ENCODE measurements at places on chromosomes 13 and 19. TPM values are rescaled to one million over a fixed set of nuclear protein-coding genes. Genes with fewer than 3 reads are reported as not detected.

The NALCN gene
- not detected for total RNA-seq

The CPT1C gene
- 1.9 TPM for total RNA-seq

The LGALS7 gene
- total RNA-seq = not detected

The ONECUT3 gene
- total RNA-seq = not detected

DNA sequence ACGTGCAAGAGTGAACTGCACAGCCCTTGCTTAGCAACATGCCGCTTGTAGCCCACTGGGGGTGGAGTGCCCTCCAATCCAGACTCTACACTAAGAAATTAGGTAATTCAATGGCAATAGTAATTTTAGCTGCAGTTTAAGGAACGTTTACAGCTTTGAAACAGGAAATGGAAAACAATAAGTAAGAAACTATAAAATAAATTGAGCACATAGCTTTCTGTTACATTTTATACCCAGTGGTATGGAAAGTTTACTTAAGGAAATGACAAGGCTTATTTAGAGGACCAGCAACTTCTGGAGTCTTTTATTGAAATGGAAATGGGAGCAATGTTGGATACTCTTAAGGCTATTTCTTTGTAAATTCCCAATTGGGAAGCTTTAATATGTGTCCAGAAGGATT, 373.2 kb downstream of the KCNRG start:
- H3K27ac ChIP-seq = no peak overlapping the region
- peaks cover 7% of the 10 kb centered on the region for H3K27me3 ChIP-seq
- no peak for DNase-seq

- H3K36me3 ChIP-seq = no peaks in the 10 kb centered on the region
- no peak for DNase-seq
- H3K4me3 ChIP-seq = no peak overlapping the region
- no peaks in the 10 kb centered on the region for H3K4me1 ChIP-seq
- peaks cover 2% of the 10 kb centered on the region for H3K27me3 ChIP-seq
- H3K27ac ChIP-seq = no peak overlapping the region
These were observed 181.5 kb downstream of the DNAJC3 start for GRCh38 chr13:95858286-95859075.

- H3K27me3 ChIP-seq = no peaks in the 10 kb centered on the region
- peaks cover 40% of the 10 kb centered on the region for H3K36me3 ChIP-seq
- H3K27ac ChIP-seq = no peak overlapping the region
- DNase-seq = no peak
- no peak overlapping the region for H3K4me3 ChIP-seq
These were observed 17.9 kb downstream of the ALG5 start for GRCh38 chr13:36981156-36981743.

DNA sequence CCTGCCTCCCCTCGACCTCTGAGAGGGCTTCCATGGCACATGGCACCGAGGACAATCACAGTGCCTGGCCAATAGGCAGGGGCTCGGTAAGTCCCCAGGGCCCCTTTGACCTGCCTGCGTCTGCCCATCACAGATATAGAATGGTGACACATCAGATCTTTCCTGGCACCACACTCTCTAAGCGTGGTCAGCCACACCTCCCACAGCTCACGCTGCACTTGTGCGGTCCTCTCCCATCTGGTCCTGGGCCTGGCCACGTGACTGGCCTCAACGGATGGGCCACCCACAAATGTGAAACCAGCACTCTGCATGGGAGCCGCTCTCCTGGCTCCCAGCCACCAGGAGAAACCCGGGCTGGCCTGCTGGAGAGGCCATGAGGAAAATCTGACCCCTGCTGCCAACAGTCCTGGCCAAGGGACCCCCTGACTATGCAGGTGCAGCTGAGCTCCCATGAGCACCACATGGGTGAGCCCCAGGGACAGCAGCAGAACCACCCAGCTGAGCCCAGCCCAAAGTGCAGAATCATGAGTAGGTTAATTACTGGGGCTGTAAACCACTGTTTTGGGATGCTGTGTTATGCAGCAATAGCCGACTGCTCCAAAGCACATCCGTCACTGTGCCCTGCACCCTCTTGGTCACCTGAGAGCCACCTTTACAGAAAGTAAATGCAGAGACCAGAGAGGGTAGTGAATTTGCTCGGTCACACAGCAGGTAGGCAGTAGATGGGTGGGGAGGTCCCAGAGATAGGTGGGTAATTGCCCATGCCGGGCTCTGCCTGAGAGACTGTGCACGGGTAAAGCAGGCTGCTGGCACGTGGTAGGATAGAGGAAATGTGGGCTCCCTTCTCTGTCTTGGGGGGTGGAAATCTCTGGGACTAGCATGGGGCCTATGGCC, 9.7 kb upstream of the MEF2B start:
- no peaks in the 10 kb centered on the region for H3K27me3 ChIP-seq
- no peak for DNase-seq
- no peaks in the 10 kb centered on the region for H3K4me1 ChIP-seq
- H3K4me3 ChIP-seq = no peak overlapping the region
- no peak overlapping the region for H3K27ac ChIP-seq

GRCh38 chr19:54572696-54573311, 786 bp upstream of the LILRA2 start:
- H3K27me3 ChIP-seq = peaks cover 27% of the 10 kb centered on the region
- H3K36me3 ChIP-seq = no peaks in the 10 kb centered on the region
- peaks cover 18% of the 10 kb centered on the region for H3K4me1 ChIP-seq

DNA sequence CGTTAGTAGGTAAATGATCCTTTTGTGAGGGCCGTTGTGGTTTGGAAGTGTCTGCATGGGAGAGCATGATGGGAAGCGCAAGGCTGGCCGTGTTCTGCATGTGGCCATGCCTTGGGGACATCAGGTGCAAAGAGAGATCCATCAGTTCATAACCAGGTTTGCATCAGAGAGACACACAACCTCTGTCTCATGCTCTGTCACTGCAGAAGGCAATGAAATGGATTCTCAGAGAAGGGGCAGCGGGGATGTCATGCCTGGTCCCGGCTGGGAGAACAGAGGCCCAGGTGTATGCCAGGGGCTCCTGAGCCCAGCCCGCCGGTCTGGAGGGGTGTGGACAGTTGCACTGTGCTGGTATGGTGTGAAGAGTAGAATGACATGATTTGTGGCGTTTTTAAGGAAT, 60.2 kb downstream of the GGACT start:
- no peaks in the 10 kb centered on the region for H3K36me3 ChIP-seq
- no peaks in the 10 kb centered on the region for H3K27me3 ChIP-seq
- no peaks in the 10 kb centered on the region for H3K4me1 ChIP-seq
- no peak overlapping the region for H3K27ac ChIP-seq

DNA sequence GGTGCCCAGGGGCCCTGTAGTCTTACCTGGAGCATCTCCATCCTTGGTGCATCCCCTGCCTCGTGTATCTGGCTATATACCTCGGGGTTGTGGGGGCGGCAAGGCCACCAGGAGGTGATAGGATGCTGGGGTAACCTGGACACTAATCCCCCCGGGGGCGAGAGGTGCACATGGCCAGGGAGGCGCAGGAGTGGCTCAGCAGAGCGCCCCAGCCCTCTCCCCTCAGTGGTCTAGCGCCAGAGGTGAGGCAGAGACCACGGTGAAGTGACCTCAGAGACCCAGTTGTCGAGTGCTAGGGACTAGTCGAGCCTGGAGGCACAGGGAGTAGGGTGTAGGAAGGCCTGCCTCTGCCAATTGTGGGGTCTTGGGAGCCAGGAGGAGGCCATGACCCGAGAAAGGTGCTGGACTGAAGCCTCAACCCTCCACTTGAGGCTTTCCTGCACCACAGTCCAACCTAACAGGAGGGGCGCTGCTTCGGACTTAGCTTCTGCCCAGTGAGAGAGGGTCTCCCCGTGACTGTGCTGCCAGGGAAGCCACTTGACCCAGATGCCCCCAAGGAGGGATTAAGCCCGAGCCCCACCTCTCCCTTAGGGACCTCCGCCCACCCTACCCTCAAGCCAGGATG, at the start of gene LHB:
Gene LHB (minus strand): TSS at position 51 of the 625 bp plus-strand sequence. CDS start 10 bp downstream, at position 41.
- peaks cover 38% of the 10 kb centered on the region for H3K4me1 ChIP-seq
- no peak within 1 kb of the TSS for H3K27ac ChIP-seq
- peak within 1 kb of the TSS; percentile 82 for H3K4me3 ChIP-seq
- peaks cover 11% of the 10 kb centered on the region for H3K36me3 ChIP-seq
- no peak for DNase-seq

- no peak overlapping the region for H3K27ac ChIP-seq
- no peaks in the 10 kb centered on the region for H3K27me3 ChIP-seq
- H3K4me1 ChIP-seq = no peaks in the 10 kb centered on the region
- no peak for DNase-seq
These were observed 138.1 kb downstream of the PTPRS start for GRCh38 chr19:5202553-5202952.

DNA sequence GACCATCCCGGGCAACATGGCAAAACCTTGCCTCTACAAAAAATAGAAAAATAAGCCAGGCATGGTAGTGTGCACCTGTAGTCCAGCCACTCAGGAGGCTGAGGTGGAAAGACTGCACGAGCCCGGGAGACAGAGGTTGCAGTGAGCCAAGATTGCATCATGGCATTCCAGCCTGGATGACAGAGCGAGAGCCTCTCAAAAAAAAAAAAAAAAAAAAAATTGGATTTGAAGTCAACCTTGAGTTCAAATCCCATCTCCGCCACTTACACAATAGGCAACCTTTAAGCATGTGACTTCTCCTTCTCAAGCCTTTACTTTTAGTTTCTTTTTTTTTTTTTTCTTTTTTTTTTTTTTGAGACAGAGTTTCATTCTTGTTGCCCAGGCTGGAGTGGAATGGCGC, 12.0 kb downstream of the KASH5 start:
- no peaks in the 10 kb centered on the region for H3K36me3 ChIP-seq
- H3K4me1 ChIP-seq = peaks cover 11% of the 10 kb centered on the region
- H3K27me3 ChIP-seq = peaks cover 9% of the 10 kb centered on the region
- no peak for DNase-seq

DNA sequence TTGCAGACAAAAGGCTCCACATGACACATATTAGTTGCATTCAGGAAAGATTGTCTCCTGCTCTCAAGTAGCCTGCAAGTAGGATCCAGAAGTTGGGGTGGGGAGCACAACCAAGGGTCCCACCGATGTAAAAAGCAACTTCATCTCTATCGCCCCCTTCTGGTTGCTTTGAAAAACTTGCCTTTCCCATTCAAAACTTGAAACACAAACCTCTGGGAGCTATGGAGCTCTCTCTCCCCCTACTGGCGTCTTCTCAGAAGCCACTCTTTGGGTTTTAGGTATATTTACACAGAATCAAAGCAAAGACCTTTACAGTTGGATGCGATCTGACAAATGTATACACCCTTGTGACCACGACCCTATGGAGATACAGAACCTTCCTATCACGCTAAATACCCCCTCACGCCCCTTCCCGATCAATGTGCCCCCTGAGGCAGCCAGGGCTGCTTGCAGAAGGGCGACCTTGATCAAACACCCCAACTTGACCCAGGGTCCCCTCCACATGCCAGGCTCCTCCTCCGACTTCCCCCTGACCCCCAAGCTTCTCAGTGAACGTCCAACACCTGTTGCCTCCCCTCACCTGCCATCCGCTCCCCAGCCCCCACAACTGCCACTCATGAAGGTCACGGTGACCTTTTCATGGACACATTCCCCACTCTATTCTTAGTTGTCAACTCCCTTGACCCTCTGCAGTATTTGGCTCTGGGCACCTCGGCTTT, 10.1 kb downstream of the NOSIP start:
- peak overlapping the region; percentile 99 for H3K27ac ChIP-seq
- peak; percentile 81 for DNase-seq
- peaks cover 72% of the 10 kb centered on the region for H3K4me1 ChIP-seq

DNA sequence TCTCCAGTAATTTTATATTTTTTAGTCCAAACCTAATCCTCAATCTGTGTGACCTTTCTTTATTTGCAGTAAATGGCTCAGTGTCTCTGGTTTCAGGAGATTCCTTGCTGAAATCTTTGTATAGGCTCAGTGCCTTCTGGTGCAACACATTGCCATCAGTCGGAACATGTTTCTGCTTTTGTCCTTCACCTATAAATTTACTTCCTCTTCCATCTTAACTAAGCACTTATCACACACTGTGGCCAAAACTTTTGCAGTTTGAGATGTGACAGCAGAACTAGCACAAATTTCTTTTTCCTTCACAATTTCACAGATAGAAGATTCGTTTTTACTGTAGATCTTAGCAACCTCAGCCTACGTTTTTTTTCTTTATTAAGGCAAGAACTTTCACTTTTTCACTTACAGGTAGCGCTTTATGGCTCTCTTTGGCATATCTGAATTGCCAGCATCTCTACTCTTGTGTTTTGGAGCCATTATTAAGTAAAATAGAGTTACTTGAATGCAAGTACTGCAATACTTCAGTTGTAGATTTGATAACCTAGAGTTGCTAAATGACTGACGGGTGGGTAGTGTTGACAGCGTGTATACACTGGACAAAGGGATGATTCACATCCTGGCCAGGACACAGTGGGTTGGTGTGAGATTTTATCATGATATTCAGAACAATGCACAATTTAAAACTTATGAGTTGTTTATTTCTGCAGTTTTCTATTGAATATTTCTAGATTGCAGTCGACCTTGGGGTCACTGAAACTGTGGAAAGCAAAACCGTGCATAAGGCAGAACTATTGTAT, 44.3 kb downstream of the NDFIP2 start:
- peaks cover 16% of the 10 kb centered on the region for H3K4me1 ChIP-seq
- no peak for DNase-seq
- H3K27ac ChIP-seq = no peak overlapping the region
- no peaks in the 10 kb centered on the region for H3K27me3 ChIP-seq
- H3K36me3 ChIP-seq = peaks cover 8% of the 10 kb centered on the region
- no peak overlapping the region for H3K4me3 ChIP-seq

DNA sequence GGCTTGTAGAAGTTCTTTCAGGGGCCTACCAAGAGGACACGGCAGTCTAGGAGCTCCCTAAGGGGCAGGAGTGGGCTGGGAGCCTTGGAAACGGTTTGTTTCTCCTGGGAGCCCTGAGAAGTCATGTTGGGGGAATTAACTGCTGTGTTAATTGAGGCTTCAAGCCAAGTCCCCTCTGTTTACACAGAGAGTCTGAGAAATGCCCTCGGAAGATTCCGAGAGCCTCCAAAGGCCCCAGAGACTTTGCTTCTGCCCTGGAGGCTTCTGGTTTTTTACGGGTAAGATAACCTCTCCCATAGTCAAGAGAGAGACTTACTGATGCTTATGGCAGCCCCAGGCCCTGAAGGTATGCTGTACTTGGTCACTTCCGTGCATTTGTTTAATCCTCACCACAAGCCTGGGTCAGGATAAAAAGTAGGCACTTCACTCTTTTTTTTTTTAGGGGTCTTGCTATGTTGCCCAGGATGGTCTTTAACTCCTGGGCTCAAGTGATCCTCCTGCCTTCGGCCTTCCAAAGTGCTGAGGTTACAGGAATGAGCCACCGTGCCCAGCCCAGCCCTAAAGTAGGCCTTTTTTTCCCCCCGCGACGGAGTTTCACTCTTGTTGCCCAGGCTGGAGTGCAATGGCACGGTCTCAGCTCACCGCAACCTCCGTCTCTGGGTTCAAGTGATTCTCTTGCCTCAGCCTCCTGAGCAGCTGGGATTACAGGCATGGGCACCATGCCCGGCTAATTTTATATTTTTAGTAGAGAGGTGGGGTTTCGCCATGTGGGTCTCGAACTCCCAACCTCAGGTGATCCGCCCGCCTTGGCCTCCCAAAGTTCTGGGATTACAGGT, 15.2 kb downstream of the IER2 start:
- peaks cover 8% of the 10 kb centered on the region for H3K36me3 ChIP-seq
- peak overlapping the region; percentile 89 for H3K4me3 ChIP-seq
- no peak for DNase-seq
- H3K27me3 ChIP-seq = no peaks in the 10 kb centered on the region
- peaks cover 81% of the 10 kb centered on the region for H3K4me1 ChIP-seq

Data from activated CD4-positive, alpha-beta memory T cell treated with anti-CD3 and anti-CD28 coated beads, Interleukin-2, amount 10 ng/mL, durations not matched to agents 7 days and 5 days (primary cell).